Endodermal cell (in vitro differentiated cells): ENCODE measurements at places on chromosomes 12 and 14.

DNA sequence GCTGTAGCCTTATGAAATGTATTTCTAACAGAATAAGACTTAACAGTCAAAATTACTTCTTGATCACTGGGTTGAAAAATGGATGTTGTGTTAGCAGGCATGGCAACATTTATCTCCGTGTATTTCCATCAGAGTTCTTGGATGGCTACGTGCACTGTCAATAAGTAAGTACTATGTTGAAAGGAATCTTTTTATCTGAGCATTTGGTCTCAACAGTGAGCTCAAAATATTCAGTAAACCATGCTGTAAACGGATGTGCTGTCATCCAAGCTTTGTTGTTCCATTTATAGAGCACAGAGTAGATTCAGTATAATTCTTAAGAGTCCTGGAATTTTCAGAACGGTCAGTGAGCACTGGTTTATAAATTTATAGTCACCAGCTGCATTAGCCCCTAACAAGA is 15.5 kb downstream of the SCAF11 start:
- no peak overlapping the region for H3K4me3 ChIP-seq
- no peak for DNase-seq
- peaks cover 26% of the 10 kb centered on the region for H3K36me3 ChIP-seq

GRCh38 chr14:90700933-90701776 is 115.1 kb downstream of the TTC7B start:
- H3K36me3 ChIP-seq: no peaks in the 10 kb centered on the region
- no peak for DNase-seq
- peaks cover 5% of the 10 kb centered on the region for H3K4me1 ChIP-seq
- no peaks in the 10 kb centered on the region for H3K27me3 ChIP-seq

- DNase-seq: no peak
- H3K4me1 ChIP-seq: no peaks in the 10 kb centered on the region
- H3K36me3 ChIP-seq: peaks cover 26% of the 10 kb centered on the region
- H3K27ac ChIP-seq: no peak overlapping the region
- no peaks in the 10 kb centered on the region for H3K27me3 ChIP-seq
Measured at GRCh38 chr12:45363903-45364302, 148.0 kb downstream of the ANO6 start.

DNA sequence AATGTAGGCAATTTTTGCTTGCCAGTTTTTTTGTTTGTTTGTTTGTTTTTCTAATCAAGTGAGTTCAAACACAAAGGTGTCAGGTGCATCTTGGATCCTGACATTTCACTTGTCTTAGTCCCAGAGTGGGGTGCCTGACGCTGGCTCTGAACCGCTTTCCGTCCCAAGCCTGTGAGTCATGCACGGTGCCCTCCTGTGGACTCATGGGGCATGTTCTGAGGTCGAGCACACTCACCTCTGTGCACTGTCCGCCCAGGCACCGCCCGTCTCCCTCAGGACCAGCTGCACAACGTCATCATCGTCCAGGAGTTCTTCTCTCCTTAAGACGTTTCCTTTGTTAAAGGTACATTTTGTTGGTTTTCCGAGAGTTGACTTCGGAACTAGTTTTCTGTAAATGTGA is 98.2 kb downstream of the GLT1D1 start:
- DNase-seq: peak; percentile 63
- no peak overlapping the region for H3K27ac ChIP-seq
- peaks cover 24% of the 10 kb centered on the region for H3K36me3 ChIP-seq
- H3K27me3 ChIP-seq: no peaks in the 10 kb centered on the region
- H3K4me1 ChIP-seq: peaks cover 9% of the 10 kb centered on the region
